ENCODE measurements at places on chromosomes 4 and X.

GRCh38 chr4:173821036-173821435 is 291.0 kb upstream of the HAND2 start:
- DNase-seq, result no peak

DNA sequence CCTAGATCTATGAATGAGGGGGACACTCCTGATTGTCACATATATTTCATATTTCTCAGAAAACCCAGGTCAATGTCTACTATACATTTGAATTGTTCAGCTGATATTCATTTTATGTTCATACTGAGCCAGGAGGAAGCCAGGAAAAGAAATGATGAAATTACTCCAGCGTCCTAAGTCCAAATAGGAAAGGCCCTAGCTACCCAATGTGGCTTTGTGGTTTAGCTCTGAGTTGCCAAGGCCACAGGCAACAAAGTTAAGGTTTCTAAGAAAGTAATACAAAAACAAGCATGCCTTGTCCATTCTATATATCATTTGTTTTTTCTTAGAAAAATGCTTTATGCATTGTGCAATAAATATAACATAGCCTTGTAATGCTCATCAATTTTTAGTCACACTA is 4.5 kb upstream of the CSN2 start:
- no peak for DNase-seq

DNA sequence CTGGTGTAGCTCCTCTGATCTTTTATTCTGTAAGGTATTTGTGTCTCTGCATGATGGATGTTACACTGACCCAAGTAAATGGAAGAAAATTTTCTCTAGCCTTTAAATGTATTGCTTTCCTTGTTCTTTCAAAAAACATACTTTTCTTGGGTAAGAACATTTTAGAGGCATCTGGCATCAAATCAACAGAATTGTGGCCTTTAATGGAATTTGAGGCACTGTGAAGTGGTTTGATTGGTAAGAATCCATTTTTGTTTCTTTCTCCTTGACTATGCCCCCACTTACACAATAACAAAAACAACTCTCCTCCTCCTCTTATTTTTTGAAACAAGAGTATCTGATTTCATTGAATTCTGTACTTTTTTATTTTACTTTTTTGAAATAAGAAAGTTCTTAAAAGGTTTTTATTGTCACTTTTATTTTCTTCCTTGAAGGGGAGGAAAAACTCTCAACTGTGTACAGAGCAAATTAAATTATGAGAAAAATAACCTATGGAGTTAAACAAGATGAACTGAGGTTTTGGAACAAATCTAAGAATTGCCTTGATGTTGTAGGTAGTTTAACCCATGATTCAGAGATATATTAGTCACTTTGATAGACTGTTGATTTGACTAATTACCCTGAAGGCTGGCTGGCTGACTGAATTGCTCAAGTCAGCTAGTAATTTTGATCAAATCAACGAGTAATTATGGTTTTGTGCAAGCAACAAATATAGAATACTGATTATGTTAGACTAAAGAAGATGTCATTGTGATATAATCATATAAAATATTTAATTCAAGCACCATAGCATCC is 146.4 kb downstream of the FHIP1A start:
- no peak for DNase-seq

GRCh38 chr4:41069257-41069656 is 145.1 kb downstream of the APBB2 start:
- DNase-seq, result no peak

- no peak for DNase-seq
Observed at GRCh38 chrX:75230296-75230695, 43.6 kb upstream of the UPRT start.

DNA sequence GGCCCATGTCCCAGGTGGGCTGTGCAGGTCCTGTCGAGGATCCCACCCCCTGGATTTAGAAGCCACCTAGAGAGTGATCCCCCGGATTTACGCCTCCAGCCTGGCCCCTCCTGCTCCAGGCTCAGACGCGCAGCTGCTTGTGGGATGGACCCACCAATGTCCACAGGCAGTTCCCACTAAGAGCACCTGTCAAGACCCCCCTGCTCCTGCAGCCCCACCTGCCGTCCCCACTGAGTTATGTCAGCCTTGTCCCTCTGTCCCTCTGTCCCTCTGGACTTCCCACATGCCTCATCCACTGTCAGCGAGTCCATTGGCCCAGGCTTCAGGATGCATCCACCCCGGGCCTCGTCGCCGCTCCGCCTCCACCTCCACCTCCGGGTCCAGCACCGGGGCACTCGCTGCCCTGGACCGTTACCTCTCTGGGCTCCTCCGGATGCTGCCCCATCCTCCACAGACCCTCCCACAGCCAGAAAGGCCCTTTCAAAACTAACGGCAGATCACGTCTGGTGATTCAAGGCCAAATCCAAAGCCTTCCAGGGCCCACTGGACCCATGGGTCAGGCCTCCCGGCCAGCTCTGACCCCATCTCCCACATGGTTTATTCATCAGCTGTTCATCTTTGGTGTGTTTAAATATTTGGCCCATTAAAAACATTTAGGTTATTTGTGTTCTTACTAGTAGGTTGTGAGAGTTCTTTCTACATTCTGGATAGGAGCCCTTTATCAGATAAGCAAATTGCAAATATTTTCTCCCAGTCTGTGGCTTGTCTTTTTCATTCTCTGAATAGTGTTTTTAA is 28.3 kb downstream of the HTRA3 start:
- no peak for DNase-seq

All from stimulated activated CD8-positive, alpha-beta memory T cell treated with anti-CD3 and anti-CD28 coated beads, Interleukin-12 subunit alpha, Interleukin-12 subunit beta, amount 100 ng/mL, for 1 hour (primary cell).